ENCODE measurements at places on chromosomes 5 and 9.

DNA sequence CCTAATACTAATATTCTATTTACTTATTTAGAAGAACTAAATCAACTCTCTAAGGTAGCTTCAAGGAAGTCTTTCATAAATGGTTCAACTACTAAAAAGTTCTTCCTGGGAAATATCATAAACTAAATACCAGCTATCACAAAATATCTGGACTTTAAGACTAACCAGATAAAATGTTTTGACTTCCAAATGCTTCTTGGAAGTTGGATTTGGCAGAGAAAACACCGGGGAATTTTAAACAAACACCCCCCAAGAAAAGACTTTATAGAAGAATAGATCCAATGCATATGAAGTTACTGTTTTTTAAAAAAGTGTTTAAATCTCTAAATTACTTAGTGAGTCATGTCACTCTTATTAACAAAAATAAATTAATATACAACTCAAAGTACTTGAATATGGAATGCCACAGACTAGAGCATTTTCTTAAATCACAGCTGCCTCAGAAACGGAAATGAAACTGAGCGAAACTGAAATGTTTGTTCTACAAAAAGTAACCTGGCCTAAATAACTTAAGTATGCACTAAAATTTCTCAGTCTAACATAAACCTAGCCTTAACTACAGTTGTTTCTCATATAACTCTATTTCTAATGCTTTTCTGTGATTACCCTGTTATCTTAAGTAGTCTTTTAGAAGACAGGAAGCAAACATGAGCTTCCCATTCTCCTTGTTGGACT, 6.8 kb downstream of the ABCA1 start:
- DNase-seq, result peak; percentile 51

DNA sequence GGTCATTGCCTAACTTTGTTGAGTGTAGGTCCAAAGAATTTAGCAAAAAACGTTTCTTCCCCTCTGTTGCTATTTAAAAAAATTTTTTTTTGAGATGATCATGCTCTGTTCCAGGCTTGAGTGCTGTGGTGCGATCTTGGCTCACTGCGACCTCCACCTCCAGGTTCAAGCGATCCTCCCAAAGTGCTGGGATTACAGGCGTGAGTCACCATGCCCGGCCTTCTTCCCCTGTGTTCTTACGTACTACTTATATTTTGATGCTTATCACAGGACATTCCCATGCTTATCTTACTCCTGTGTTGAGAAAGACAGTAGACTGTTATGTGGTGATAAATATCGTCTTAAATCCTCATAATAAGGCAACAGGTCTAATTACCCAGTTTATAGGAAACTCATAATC, 2.5 kb downstream of the ACER2 start:
- no peak for DNase-seq

DNA sequence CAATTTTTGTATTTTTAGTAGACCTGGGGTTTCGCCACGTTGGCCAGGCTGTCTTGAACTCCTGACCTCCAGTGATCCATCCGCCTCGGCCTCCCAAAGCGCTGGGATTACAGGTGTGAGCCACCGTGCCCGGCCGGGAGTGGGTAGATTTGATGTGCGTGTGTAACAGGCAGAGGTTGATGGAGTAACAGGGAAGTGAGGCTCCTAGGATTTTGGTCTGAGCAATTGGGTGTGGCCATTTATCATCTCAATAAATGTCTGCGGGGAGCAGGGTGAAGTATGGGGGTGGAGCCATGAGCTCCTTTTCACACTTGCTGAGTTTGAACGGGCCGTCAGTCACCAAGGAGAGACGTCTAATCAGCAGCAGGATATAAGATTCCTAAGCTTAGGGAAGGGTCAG, 1.2 kb upstream of the REXO4 start:
- DNase-seq, result no peak

GRCh38 chr9:87201351-87201751, 254.0 kb upstream of the GAS1 start:
- DNase-seq, result peak; percentile 90

GRCh38 chr5:170597109-170597751, 93.4 kb downstream of the KCNIP1 start:
- DNase-seq, result peak; percentile 59

DNA sequence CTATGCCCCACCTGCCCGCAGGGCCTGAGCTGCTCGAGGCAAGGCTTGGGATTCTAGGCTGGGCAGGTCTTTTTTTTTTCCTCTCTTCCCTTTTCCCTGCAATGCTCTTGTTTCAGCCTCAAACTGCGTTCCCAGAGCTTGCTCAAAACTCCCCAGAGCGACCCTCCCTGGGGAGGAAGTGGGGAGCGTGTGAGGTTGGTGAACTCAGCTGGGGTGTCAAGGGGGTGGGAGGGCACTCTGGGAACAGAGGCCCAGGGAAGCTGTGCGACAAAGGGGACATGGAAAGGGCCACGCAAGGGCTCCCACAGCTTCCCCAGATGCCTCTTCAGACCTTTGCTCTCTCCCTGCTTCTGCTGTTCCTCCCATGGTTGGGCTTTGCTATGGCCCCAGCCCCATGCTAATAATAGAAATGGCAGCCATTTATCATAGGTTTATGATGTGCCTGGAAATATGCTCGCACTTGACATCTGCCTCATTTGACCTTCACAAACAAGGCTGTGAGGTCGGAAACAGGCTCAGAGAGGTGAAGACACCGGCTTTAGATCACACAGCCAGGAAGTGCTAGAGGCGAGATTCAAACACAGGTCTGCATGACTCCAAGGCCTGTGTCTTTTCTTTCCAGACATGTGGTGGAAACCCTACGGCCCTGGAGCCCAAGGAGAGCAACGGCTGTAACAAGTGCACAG, 40.9 kb upstream of the IL17B start:
- peak; percentile 78 for DNase-seq

DNA sequence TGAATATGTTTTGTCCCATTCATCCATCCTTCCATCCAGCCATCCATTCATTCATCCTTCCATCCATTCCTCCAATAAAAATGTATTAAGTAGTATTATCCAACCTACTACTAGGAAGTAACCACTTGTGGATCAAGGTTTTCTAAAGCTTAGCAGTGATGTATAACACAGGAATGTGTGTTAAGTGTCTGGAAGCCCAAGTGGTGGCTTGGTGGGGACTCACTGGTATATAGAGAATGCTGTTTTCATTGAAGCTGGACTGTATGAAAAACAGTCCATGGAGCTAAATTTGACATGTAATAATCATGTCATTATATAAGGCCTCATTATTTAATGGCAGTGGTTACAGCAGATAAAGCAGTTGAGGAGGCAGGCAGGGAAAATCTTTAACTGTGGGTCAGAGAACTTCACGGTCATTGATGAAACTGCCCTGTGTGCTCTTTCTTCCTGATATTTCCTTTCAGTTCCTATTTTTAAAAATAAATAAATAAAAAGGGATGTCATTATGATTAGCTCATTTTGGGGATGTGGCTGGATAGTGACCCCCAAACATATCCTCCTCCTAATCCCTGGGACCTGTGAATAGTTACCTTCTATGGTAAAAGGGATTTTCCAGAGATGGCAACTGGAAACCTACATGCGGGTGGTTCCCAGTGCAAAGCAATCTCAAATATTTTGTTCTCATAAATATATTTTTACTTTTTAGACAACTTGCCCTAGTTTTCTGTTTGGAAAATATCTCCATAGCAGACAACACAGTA, 82.3 kb downstream of the DAPK1 start:
- no peak for DNase-seq

GRCh38 chr5:168365581-168366081, 74.2 kb downstream of the WWC1 start:
- peak; percentile 44 for DNase-seq

GRCh38 chr5:36403632-36404311, 102.1 kb upstream of the RANBP3L start:
- peak; percentile 64 for DNase-seq

GRCh38 chr5:175285261-175285660, 158.7 kb downstream of the DRD1 start:
- DNase-seq, result no peak

DNA sequence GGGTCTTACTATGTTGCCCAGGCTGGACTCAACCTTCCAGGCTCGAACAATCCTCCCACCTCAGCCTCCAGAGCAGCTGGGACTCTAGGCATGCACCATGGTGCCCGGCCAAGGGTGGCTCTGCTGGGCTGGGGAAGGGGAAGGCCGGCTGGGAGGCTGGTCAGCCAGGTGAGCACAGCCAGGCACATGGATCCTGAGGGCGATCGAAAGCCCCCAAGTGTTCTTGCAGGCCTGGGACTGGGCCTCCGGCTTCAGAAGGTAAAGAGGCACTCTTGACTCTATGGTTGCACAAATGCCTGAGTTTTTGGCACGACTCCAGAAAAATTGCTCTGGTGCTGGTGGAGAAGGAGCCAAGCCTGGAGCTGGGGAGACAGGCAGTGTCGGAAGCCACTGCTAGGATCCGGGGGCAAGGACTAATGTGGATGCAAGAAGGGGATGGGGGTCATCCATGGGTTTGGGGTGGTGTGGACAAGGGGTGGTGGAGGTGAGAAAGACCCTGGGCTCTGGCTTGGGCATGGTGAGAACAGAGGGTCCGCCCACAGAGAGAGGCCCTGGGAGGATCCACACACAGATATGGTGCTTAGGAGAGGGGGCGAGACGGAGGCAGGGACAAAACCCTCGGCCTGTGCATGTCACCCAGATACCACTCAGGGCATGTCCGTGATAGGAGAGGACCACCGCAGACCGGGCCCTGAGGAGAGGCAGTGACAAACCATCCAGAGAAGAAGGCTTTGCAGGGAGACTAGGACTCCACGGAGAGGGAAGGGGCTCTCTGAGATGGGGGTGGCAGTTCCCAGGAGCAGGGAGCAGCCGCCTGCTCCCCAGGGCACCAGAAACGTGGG, 51.1 kb upstream of the COL5A1 start:
- peak; percentile 90 for DNase-seq

DNA sequence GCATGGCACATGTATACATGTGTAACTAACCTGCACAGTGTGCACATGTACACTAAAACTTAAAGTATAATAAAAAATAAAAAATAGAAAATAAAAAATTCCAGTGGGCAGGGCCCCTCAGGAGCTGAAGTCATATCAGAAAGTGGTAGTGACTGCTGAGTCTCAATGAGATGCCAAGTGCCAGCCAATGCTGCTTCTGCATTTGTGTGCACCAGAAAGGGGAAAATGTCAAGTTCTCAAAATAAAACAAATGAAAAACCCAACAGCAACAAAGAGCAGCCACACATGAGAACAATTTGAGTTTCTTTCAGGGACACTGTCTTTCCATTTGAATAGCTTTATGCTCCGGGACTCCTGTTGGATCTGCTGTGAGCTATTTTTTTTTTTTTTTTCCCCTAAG, 117.2 kb upstream of the CCDC112 start:
- DNase-seq, result no peak

GRCh38 chr9:109035684-109036423, 22.6 kb upstream of the CTNNAL1 start:
- peak; percentile 22 for DNase-seq

DNA sequence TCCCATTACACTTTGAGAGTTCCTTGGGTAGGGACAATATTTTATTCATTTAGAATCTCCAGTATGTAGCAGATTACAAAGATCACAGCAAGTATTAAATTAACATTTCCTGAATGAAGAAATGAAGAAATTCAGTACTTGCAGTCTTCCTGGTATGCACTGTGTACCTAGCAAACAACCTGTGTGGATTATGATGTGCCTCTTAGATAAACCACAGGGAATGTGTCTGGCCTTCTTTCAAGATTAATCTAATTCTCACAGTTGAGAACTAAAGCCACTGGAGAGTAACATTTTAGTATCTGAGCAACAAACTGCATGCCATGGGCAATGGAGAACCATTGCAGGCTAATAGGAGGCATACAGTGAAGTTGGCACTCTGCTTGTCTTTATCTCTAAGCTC, 199.4 kb downstream of the AP3B1 start:
- no peak for DNase-seq

DNA sequence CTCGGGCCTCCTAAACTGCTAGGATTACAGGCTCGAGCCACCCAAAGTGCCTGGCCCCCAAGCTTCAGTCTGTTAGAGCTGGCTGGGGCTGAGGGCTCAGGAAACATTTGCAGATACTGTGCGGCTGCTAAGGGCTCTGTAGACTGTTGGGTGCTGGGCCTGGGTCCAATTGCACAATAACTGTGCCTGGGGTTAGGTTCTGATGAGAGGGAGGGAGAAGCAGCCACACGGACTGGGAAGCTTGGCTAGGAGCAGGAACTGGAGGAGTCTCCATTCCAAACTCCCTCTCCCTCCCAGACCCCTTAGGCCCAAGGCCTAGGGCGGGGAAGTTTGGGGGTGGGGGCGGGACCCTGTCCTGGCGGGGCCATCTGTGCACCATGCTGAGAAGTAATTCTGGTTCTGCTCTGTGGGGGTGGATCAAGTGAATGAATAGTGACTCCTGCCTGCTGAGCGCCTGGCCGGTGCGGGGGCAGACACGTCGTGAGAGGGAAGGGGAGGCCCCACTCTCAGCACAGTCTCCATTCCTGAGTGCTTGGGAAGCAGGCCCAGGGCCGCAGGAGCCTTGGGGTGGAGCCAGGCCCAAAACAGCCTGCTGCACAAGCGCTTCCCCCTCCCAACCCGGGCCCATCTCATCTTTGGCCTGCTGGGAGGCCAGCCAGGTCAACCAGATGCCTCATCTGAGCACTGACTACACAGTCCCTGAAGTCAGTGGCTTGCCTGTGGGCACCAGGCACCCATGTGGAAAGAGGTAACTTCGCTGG, 1.5 kb downstream of the ASS1 start:
- DNase-seq, result peak; percentile 89

- no peak for DNase-seq
These were observed 207.3 kb downstream of the CD180 start for GRCh38 chr5:66989286-66989685.

- no peak for DNase-seq
These were observed 922 bp downstream of the LMX1B start for GRCh38 chr9:126614455-126615244.

DNA sequence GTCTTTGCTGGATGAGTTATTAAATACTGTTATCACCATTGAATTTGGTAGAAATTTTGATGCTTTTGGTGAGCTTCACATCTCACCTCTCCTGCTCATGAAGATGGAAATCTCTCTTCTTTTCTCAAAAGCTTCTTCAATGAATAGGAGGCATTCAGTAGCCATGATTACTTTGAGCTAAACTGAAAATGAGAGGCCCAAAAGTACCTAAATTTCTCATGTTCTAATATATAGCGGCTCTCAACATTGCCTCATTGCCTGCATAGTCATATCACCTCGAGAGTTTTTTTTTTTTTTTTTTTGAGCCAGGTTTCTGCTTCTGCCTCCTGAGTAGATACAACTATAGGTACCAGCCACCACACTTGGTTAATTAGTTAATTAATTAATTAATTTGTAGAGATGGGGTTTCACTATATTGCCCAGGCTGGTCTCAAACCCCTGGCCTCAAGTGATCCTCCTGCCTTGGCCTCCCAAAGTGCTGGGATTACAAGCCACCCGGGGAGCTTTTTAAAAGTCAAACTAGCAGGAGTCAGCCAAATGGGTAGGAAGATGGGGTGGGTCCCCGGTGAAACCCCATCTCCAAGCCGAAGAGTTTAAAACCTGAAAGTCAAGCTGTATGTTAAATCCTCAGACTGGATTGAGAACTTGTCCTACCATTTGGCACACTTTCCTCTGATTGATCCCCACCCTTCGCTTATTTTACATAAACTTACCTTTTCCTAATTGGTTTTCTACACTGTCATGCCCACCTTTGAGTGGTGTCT, 169.0 kb downstream of the DOCK2 start:
- DNase-seq, result no peak
